ENCODE measurements at places on chromosomes 13 and 19. TPM values are rescaled to one million over a fixed set of nuclear protein-coding genes. Genes with fewer than 3 reads are reported as not detected.

GRCh38 chr19:47330466-47330869 is 1.5 kb upstream of the C5AR2 start:
- H3K4me1 ChIP-seq, result no peaks in the 10 kb centered on the region
- no peaks in the 10 kb centered on the region for H3K27me3 ChIP-seq
- H3K27ac ChIP-seq, result no peak overlapping the region
- no peaks in the 10 kb centered on the region for H3K36me3 ChIP-seq
- no peak for DNase-seq

The IGLON5 gene
- total RNA-seq, result 0.94 TPM

GRCh38 chr13:61414686-61415057 is 977 bp downstream of the PCDH20 start:
- no peaks in the 10 kb centered on the region for H3K27me3 ChIP-seq
- no peaks in the 10 kb centered on the region for H3K36me3 ChIP-seq
- no peak overlapping the region for H3K27ac ChIP-seq
- H3K4me1 ChIP-seq, result peaks cover 13% of the 10 kb centered on the region

The ERICH6B gene
- total RNA-seq, result not detected

GRCh38 chr19:3670796-3671679 is 29.2 kb downstream of the PIP5K1C start:
- peak overlapping the region; percentile 67 for H3K27ac ChIP-seq
- no peak for DNase-seq
- H3K27me3 ChIP-seq, result no peaks in the 10 kb centered on the region
- no peak overlapping the region for H3K4me3 ChIP-seq

DNA sequence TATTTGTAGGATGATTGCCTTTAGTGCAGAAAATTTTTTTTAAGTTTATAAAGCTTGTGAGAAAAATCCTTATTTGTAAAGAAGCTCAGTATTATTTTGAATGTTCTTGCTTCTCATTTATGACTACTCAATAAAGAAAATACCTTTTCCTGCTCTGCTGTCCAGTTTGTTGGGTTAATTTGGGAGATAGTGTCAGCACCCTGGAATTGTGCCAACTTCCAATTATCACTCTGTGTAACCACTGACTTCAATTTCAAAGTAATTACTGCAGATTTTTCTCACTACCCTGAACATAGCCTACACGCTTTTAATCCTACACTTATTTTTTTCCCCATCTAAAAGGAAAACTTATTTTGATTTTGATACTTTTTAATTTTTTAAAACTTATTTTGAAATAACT is 93.1 kb downstream of the GGACT start:
- H3K36me3 ChIP-seq, result no peaks in the 10 kb centered on the region
- no peaks in the 10 kb centered on the region for H3K27me3 ChIP-seq
- peaks cover 17% of the 10 kb centered on the region for H3K4me1 ChIP-seq

All from A673 (cell line).